NCI-H2081 treated with DMSO at 0.1 percent for 48 hours (cell line): ENCODE measurements at places on chromosomes 13 and 19.

DNA sequence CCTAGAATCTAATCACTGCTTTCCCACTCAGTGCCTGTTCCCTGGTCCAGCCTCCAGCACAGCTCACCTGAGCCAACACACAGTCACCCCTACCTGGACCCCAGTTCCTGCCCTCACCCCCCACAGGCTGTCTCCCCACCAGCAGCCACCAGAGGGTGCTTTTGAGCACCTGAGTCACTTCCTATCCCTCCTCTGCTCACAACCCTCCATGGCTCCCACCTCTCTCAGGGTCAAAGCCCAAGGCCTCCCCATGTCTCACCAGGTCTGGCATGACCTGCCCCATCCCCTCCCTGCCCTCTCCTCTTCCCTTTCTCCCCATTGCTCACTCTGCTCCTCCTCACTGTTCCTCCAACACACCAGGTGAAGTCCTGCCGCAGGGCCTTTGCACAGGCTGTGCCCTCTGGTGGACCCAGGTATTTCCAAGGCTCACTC, 7.1 kb upstream of the DPP9 start:
- DNase-seq = no peak

- no peak for DNase-seq
These were observed 135.6 kb downstream of the KLF12 start for GRCh38 chr13:73998631-73999030.

DNA sequence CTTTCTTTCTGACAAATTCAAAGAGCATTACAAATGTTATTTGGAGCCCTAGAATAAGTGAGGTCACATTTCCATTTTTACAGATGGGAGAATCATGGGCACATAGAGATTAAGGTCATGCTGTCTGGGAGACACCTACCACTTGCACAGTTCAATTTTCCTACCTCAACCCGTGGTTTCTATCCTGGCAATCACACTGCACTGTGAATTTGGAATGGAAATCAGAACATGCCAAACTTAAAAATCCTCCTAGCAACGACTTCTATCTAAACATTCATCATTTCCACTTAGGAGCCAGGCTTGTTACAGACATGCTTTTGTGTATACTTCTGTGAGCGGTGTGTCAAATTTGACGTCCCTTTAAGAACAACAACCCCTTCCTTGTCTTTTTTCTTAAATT, 251.5 kb downstream of the DNAJC15 start:
- no peak for DNase-seq

GRCh38 chr13:106696140-106696539, 128.2 kb upstream of the ARGLU1 start:
- DNase-seq = no peak

GRCh38 chr19:18379803-18380747, 5.9 kb upstream of the GDF15 start:
- no peak for DNase-seq

DNA sequence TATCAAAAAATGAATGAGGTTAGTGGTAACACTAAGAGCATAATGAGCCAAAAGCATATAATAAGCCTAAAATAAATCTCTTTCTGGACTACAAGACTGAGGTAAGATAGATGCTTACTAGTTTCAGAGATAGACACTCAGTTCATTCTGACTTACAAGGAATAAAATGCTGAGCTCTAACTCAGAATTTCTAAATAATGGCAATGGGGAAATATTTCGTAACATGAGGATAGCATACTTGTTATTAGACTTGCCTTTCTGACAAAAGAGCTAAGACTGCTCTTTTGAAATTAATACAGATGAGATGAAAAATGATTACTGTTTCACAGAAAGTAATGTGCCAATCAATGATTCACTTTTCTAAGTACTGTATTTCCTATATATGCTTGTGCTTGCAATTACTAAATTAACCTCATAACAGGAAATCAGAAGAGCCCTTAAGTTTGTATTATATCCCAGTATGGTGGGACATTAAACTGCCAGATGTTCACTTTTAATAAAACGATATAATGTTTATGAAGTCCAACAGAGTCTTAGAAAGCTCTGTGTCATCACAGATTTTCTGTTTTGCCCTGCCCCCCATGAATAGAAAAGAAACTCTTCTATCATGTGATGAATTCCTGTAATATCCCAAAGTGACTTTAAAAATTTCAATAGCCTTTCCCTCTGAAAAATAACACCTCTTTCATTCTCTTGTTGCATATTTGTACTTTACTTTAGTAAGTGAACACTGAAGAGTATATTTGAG, 2771.0 kb upstream of the PCDH20 start:
- no peak for DNase-seq

DNA sequence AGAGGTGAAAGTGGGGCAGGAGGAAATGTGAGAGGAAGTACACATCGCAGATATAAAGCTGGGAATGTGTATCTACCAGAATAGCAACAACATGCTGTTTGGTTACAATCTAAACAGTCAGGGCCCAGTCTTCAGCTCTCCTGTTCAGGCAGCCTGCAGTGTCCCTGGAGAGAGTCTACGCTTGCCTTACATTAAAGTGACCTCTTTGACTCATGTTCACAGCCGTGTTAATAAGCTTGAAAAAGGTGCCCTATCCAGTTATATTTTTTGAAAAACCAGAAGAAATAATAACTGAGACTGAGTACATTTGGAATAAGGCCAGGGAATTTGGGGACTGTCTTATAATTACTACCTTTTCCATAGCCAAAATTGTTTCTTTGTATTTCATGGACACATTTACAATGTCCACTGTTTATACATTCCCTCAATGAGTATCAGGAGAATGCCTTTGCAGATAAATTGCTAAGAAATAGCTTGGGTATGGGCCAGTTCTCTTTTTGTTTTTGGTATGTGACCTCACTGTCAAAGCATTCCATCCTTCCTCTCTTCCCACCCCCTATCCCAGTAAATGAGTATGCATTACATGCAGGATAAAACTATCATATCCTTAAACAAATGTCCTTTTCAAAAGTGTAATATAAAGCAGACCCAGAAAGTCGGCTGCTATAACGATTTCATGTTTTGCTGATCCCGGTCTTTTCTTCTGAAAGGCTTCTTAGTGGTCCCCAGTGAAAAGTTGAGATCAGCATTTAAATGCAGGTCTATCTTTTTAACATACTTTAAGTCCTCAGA, 82.6 kb downstream of the PCDH9 start:
- no peak for DNase-seq
